ENCODE measurements at places on chromosomes 1 and 21.

GRCh38 chr1:47262787-47263413 is 30.9 kb upstream of the TAL1 start:
- no peak for DNase-seq

DNA sequence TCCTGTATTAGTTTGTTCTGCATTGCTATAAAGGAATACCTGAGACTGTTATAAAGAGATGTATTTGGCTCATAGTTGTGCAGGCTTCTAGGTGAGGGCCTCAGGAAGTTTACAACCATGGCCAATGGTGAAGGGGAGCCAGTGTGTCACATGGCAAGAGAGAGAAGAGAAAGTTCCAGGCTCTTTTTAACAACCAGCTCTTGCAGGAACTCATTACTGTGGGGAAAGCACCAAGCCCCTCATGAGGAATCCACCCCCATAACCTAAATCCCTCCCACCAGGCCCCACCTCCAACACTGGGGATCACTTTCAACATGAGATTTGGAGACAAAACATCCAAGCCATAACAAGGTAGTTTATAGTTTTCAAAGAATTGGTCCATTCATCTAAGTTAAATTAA is 5.0 kb upstream of the MEAF6 start:
- no peak for DNase-seq

- DNase-seq = no peak
Observed at GRCh38 chr1:203536575-203536974, 42.6 kb downstream of the OPTC start.

GRCh38 chr1:167605576-167605975 is 24.5 kb upstream of the RCSD1 start:
- DNase-seq = no peak

GRCh38 chr21:33901412-33902288 is 14.0 kb downstream of the ATP5PO start:
- DNase-seq = no peak

DNA sequence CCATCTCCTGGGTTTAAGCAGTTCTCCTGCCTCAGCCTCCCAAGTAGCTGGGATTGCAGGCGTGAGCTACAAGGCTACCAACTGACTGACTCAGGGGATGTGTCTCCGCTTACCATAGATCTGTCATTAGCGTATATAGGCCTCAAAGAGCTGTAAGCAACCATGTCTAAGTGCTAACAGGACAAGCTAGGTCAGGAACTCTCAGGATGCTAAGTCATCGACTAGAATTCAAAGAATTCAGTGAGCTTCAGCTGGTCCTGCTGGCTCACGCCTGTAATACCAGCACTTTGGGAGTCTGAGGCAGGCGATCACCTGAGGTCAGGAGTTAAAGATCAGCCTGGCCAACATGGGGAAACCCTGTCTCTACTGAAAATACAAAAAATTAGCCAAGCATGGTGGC is 29.5 kb downstream of the CAPN2 start:
- no peak for DNase-seq

GRCh38 chr1:9700340-9700739 is 48.8 kb downstream of the PIK3CD start:
- DNase-seq = no peak

DNA sequence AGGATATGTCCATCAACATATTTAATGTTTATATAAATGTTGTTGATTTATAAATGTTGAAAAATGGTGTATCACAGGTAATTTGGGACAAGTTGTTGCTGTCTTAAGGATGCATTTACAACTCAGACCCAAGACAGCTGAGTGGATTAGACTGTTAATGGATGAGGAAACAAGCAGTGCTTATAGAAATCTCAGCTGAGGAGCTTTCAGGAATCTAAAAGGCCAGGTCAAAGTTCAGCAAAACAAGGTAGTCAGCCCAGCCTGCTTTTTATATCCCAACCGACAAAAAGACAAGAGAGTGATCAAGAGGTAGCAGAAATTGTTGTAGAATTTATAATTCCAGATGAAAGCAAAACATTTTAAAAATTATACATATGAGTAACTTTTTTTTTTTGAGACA is 16.6 kb upstream of the USP1 start:
- no peak for DNase-seq

- no peak for DNase-seq
Observed at GRCh38 chr21:17989780-17990179, 170.6 kb upstream of the C21orf91 start.

DNA sequence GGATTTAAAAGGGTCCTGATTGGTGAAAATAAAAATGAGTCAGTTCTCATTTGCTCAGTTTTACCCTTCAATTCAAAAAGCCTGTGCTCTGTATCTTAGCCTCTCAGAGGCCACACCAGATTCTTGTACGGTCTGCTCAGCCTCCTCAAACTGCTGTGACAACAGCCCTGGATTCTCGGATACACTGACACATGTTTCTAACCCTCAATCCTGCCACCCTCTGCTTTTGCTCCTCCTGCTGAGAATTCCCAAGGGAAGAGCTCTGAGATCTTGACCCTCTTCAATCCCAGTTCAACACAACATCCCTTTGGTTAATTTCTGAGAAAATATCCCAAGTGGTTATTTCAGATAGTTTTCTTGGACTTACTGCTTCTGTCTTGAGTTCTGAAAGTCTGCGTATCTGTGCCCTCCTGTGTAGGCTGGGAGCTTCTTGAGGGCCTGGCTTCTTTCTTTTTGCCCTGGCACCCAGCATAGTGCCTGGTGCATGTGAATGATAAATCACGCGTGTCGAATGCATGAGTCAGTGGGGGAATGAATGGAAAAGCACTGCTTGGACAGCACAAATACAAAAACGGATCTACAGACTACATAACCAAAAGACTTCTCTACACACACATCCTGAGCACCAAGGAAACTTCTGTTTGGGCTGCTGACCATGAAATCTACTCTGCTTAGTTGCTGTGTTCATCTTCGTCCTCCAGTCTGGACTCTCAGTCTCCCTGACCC is 24.5 kb downstream of the IRF2BP2 start:
- DNase-seq = no peak

DNA sequence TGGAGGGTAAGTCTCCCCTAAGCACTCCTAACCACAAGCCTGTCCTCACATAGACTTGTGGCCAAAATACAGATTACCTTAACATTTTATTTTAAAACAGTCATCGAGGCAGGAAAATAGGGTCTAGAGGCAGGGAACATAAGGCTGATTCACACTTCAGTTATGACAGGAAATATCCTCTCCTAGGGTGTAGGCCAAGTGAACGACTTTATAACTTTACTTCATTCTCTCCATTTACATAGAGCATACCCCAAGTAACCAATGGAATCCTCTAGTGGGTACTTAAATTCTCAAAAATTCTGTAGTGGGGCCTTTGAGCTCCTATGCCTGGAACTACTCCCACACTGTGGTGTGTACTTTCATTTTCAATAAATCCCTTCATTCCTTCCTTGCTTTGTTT is 113.0 kb downstream of the WDR3 start:
- no peak for DNase-seq

GRCh38 chr1:36257375-36257767 is 33.1 kb downstream of the THRAP3 start:
- no peak for DNase-seq

DNA sequence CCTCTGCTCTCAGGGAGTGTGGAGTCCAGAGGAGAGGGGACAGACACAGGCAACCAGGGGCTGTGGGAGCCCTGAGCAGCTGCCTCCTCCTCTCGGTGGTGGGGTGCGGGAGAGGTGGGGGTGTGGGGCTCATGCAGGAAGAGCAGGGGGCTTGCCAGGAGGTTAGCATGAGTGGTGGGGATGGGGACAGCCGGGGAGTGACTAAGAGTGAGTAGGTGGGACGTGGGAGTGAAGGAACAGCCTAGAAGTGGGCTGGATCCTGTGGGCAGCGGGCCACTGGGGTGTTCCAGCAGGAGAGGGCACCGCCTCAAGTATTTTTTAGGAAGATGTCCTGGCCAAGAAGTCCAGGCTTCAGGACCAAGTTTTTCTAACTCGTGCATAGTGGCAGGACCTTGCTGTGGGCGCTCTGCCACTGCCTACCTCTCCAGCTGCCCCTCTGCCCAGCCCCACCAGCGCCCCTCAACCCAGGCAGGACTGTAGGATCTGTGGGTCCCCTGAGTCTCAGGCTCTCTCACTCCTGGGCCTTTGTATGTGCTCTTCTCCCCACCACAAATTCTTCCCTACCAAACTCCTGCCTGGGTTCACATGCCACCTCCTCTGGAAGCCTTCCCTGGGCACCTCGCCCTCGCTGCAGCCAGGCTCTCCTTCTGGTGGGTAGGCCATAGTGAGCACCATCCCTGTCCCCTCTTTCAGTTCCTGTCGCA is 18.8 kb upstream of the LHX4 start:
- no peak for DNase-seq

Data from esophagus squamous epithelium (tissue), 5 donors.